ENCODE measurements at places on chromosomes 2 and 18.

- no peak for DNase-seq
Measured at GRCh38 chr18:37624318-37624717, 58.7 kb upstream of the CELF4 start.

GRCh38 chr18:3121259-3121658 is 98.5 kb downstream of the MYOM1 start:
- no peak for DNase-seq

DNA sequence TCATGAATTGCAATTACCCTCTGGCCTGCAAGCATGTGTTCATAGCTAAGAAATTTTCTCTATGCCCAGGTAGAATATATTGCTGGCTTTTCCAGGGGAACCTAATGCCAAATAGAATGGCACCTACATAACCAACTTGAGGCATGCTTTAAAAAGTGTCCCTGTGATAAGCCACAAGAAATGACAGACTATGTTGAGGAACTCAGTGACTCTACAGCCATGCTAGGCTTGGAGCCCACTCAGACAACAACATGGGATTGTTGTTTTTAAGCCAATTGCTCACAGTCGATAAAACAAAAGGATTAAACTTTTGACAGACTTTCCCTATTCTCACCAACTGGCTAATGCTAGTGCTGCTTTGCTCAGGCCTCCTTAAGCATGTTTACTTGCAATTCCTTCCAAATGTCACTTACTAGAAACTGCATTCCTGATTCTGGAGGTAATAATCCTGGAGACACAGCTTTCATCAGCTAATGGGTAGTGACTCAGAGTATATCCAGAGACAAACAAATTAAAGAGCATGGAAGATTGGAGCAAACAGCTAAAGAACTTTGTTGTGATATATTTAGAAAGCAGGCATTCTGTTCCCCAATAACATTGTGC is 249.0 kb downstream of the SLC8A1 start:
- no peak for DNase-seq

DNA sequence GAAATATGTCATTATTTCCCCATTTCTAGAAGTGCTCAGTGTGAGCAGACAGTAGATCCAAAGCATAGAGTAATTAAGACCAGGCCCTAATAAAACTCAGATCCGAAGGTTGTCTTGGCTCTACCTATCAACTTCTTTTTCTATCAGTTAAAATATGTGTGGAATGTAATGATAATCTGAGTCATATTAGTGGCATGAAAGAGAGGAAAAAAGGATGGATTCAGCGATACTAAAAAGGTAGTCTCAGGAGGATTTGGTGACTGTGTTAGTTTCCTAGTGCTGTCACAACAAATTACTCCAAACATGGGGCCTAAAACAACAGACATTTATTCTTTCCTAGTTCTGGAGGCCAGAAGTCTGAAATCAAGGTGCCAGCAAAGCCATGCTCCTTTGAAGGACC is 103.7 kb upstream of the NABP1 start:
- DNase-seq: no peak

GRCh38 chr2:128362889-128363228 is 44.2 kb upstream of the HS6ST1 start:
- DNase-seq: no peak

DNA sequence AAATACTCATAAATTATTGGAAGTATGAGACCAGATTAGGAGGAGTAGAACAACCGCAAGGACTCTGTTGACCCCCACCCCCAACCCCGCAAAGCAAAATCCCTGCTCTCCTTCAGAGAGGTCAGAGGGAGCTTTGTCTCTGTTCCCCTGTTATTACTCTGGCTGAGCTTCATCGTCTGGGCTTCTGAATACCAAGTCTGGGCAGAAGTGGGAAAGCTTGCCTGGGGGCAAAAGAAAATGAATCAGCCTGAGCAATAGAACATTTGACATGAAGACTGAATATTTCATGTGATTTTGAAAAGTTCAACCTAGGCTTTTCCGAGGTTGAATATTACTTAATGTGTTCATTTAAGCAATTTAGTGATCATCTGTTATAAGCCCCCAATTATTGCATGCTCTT is 114.6 kb upstream of the ARHGAP28 start:
- DNase-seq: no peak

DNA sequence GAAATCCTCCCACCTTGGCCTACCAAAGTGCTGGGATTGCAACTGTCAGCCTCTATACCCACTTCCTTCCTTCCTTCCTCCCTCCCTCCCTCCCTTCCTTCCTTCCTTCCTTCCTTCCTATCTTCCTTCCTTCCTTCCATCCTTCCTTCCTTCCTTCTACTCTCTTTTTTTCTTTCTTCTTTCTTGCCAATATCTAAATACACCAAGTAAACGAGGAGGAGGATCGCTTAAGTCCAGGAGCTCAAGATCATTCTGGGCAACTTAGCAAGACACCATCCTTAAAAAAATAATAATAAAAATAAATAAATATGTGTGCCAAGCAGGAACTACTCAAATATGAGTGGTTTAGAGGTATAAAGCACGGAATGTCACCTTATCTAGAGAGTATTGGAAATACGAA is 249.4 kb upstream of the TRIB2 start:
- no peak for DNase-seq

DNA sequence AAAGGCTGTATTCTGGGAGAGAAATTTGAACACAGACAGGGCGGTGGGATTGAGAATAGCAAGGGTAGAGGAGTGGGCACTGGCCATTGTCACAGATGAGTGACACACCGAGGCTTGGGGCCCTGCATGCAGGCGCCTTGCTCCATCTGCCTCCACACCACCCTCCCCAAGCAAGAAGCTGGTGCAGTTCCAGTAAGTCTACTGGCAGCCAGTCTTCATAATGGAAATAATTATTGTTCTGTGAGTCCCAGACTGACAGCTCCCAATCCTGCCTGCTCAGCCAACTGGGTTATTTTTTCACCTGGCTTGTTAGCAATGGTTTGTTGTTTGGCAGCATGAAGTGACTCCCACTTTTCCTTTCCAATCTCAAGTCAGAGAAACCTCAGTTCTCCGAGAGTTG is 13.0 kb downstream of the TTC32 start:
- no peak for DNase-seq

- no peak for DNase-seq
Measured at GRCh38 chr2:215607766-215608165, 171.9 kb upstream of the FN1 start.
